ENCODE measurements at places on chromosomes 3 and 15.

- DNase-seq, result no peak
Observed at GRCh38 chr15:54347082-54347827, 369.0 kb downstream of the UNC13C start.

- no peak for DNase-seq
Observed at GRCh38 chr3:27888562-27888961, 166.4 kb upstream of the EOMES start.

GRCh38 chr3:98809557-98809956, 46.4 kb downstream of the ST3GAL6 start:
- no peak for DNase-seq

DNA sequence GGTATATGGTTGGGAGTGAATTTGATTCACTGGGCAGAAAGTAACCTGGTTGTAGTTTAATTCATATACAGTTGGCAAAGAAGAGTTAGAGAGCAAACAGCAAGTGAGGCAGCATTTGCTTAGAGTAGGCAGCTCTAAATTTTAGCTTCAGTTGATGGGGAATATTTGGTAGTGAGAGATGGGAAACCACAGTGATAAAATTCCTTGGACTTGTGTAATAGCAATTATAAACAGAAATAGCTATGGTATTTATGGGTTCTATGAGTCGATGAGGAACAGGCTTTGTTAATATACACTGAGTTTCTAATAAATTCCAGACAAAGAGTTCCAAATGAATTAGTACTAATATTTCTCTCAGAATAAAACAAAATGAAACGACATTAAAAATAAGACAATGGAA, 894.0 kb downstream of the ROBO2 start:
- DNase-seq, result no peak

- DNase-seq, result no peak
Observed at GRCh38 chr3:145900056-145900829, 260.7 kb downstream of the PLOD2 start.

- no peak for DNase-seq
Observed at GRCh38 chr15:100898152-100898490, 18.5 kb downstream of the ALDH1A3 start.

GRCh38 chr3:170352936-170353335, 4.6 kb upstream of the SKIL start:
- no peak for DNase-seq

DNA sequence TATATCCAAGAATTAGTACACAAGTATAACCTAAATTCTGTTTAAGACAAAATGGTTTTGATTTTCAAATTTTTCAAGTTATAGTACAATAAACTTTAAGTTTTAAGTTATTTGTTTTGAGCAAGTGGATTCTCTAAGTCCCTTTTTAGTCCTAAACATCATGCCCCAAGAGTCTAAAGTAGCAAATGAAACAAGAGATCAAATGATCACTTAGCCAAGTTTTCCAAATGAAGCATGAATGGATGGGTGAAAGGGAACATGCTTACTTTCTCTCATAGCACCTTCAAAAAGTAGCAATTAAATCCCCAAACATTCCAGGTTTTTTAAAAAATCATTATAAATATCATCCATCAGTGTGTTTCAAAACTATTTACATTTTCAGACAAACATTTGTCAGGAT, 19.5 kb downstream of the DLG1 start:
- DNase-seq, result no peak

DNA sequence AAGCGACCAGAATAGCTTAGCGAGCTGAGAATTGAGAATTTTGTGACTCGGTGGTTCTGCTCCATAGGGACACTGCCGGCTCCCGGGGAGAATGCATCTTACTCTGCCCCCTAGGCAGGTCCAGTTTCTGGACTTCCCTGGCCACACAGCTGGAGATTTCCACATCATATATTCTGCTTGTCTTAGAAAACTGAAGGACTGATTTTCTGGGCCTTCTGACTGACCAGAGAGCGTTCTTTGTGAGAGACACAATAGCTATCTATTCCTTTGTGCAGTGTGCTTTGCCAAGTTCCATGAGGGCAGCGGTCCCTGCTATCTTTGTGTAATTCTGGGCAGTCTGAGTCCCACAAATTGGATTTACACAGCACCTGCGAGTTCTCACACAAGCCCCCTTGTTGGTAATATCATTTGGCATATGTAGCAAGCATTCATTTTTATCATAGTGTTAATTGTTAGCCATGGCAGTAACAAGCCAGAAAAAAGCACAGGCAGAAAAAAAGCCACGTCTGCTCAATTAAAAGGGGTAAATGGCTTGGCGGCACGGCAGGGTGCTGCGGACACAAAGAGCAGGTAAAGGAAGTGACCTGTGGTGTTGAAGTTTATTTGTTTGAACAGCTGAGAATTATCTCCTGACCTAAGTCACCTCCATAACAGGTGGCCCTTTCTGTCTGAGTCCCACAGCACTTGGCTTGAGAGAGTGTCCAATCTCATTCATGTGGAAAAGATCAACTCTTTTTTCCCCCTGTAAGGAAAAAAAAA, 688.7 kb downstream of the TUSC7 start:
- peak; percentile 58 for DNase-seq

DNA sequence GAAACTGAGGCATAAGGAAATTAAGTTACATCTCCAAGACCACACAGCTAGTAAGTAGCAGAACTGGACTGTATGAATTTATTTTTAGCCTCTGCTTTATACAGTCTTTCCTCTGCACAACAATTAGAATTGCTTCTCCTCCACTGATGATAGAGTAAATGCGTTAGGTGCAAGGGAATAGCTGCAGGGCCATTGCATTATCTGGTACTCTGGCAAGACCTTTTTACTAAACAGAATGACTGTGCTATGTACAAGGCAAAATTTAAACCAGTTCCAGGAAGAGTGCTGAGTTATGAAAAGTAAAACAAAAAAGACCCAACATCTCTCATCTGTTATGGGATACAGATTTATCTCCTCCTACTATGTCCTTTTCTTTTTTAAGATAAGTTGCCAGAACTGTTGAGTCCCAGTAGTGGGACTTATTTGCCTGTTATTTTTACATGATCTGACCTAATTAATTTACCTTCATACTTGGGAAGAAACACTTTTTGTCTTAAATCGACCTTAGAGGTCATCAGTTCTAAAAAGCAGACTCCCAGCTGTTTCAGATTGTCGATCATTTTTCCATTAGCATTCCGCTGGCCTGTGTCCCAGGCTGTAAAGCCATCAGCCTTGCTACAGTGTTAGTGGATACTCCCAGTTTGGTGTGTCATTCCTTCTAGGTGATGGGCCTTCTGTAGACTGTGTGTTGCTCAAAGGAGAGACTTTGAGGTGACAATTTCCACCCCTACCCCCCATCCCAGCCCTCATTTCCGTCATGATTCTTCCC, 147.5 kb upstream of the NUDT16 start:
- DNase-seq, result no peak

GRCh38 chr3:90091549-90091948, 984.1 kb downstream of the EPHA3 start:
- no peak for DNase-seq

DNA sequence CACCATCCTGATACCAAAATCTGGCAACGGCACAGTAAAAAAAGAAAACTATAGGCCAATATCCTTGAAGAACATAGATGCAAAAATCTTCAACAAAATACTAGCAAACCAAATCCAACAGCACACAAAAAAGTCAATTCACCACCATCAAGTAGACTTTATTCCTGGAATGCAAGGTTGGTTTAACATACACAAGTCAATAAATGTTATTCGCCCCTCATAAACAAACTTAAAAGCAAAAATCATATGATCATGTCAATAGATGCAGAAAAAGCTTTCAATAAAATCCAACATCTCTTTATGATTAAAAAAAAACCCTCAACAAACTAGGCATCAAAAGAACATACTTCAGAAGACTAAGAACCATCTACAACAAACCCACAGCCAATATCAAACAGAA, 252.9 kb downstream of the UACA start:
- DNase-seq, result no peak

- DNase-seq, result no peak
Observed at GRCh38 chr3:151987893-151988292, 114.5 kb downstream of the SUCNR1 start.

GRCh38 chr3:11021611-11022011, 29.1 kb downstream of the SLC6A1 start:
- no peak for DNase-seq

GRCh38 chr15:25410649-25411048, 28.2 kb downstream of the UBE3A start:
- DNase-seq, result no peak

- peak; percentile 22 for DNase-seq
Observed at GRCh38 chr15:62306851-62307504, 141.9 kb upstream of the C2CD4B start.

DNA sequence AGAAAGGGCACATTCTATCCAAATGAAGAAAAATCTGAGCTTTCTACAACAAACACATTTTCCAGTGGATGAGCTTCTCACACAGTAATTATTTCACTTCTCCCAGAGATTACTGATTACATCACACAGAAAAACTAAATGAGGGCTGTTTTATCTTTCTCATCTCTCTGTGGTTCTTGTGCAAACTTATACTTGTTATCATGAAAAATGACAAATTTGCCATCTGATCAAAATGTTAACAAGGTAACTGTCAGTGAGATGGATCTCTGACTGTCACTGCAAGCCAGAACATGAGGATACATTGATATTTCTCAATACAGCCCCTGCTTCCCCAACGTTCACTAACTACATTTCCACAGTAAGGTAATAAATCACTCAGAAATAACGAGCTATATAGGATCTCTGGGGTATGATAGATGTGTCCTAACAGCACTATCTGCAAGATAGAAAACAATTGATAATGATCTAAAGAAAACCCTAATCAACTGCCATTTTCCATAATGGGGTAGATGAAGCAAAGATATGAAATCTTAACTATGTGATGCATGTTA, 829.3 kb upstream of the CFAP20DC start:
- DNase-seq, result no peak

DNA sequence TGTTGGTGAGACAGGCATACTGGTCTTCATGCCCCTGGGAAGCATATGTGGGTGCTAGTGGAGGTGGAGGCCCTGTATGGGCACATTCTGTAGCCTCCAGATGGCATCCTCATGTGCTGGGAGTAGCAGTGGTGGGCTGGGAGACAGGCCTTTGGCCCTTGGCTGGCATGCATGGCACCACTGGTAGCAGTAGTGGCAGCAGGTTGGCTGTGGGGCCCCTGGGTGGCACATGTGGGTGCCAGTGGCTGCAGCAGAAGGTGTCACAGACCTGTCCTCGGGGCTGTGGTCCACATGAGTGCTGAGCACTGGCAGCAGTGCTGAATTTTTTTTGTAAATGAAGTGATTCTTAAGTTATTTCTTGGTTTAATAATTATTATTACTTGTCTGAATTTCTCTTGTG, 71.2 kb downstream of the TNFAIP8L3 start:
- DNase-seq, result no peak

DNA sequence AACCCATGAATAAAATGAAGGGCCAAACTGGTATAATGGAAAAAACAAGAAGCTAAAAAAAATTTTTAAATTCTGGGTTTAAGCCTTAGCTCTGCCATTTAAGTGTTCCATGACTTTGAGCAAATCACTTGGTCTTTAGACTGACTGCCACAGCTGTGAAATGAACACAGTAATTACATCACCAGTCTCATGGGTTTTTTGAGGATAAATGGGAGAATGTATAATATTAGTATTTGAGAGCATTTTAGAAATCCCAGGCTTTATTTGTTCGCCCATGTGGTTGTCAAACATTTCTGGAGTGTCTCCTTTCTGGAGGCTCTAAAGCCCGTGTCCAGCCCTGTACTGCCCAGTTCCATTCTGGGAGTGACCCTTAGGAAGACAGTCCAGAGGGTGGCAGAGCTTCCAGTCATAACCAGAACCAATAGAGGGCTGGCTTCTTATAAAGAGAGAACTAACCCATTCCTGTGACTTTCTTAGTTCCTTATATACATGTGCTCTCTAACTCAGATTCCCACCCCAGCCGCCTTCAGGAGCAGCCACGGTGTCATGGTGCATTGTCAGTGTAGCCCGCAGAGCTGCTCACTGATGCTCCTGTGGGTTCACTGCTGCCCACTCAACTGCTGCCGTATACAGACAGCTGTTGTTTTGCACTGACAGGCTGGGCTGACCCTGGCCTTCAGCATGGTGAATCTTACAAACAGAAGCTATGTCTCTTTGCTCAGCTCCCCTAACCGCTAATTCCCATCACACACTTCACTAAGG, 44.7 kb downstream of the BOC start:
- no peak for DNase-seq

DNA sequence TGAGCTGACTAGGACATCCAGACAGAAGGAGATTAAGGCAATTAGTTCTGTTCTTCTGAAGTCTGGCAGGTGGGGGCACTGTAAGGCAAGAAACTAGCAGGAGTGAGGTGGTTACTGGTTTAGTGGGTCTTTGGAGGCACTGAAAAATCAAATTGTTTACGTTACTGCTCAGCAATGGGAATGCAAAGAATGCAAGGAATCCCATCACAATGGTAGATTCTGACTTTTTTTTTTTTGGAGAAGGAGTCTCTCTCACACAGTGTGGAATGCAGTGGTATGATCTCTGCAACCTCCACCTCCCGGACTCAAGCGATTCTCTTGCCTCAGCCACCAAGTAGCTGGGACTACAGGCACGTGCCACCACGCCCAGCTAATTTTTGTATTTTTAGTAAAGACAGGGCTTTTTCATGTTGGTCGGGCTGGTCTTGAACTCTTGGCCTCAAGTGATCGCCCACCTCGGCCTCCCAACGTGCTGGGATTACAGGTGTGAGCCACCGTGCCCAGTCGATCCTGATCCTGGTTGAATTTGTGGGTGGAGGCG, 16.4 kb downstream of the FAM107A start:
- no peak for DNase-seq

DNA sequence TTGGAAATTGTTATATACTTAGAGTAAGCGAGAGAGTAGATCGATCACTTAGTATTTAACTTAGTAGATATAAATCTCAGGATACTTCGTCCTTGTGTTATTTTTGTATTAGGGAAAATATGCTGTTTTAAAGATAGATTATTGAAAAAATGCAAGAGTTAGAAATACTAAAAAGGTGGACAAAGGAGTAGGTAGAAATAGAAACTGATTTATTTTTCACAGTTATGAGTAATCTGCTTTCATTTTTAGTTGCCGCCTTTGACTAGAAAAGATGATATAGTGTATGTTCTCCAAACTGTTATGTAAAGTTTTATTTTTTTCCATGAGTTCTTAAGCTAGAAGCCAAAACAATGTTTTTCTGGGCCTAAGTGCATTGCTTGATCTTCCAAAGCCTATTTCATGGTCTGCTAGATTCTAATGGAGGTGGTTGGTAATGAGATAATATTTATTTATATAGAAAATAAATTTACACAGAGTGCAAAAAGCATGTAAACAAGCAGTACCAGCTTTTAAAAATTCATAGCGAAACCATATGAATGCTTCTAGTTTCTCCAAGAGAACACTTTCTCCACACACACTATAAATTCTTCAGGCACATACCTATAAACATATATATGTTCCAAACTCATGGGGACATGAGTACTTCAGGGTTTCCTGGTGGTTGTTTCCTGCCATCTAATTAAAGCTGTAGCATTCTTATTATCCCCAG, 61.1 kb downstream of the DIPK2A start:
- DNase-seq, result no peak

GRCh38 chr3:169044331-169045113, 619.0 kb downstream of the MECOM start:
- no peak for DNase-seq

GRCh38 chr3:138263104-138263503, 66.5 kb downstream of the NME9 start:
- peak; percentile 0 for DNase-seq

GRCh38 chr3:151477591-151478334, 16.9 kb upstream of the IGSF10 start:
- DNase-seq, result no peak

GRCh38 chr3:59563072-59563605, 513.3 kb upstream of the CFAP20DC start:
- no peak for DNase-seq

- DNase-seq, result no peak
Observed at GRCh38 chr3:140323561-140323960, 354.3 kb upstream of the TRIM42 start.

GRCh38 chr3:47414161-47414564, 33.3 kb downstream of the PTPN23 start:
- DNase-seq, result no peak
